Activated B cell treated with CpG ODN at 0.5 μM for 24 hours (primary cell): ENCODE measurements at places on chromosomes 1 and 21.

DNA sequence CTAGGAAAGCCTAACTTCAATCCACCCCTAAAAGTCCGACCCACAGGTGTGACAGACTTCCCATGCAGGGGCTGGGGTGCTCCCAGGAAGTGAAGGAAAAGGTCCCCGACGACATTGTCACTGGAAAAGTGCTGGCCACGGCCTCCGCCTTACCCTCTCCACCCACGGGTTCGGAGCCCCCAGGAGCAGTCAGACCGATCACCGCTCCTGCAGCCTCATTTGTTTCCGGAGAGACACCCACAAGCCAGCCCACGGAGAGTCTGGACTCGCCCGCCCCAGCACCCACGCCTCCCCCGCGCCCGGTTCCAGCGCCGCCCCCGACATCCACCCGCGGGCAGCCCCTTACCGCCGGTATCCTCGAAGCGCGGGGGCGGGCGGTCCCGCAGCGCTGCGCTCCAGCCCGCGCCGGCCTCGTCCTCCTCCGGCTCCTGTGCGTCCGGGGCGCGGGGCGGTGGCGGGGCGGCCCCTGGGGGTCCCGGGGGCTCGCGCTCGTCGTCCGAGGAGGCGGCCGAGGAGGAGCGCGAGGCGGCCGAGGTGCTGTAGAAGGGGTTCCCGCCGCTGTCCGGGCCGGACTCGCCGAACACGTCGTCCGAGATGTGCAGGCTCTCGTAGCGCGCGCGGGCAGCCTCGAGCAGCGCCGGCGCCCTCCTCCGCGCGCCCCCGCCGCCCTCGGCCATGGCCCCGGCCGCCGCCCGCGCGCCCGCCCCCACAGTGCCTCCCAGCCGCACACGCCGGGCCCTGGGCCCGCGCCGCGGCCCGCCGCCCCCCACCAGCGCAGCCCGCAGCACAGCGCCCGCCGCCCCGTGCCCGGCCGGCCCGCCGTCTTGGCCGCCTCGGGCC, 660 bp downstream of the PGBD5 start:
- no peak for DNase-seq

DNA sequence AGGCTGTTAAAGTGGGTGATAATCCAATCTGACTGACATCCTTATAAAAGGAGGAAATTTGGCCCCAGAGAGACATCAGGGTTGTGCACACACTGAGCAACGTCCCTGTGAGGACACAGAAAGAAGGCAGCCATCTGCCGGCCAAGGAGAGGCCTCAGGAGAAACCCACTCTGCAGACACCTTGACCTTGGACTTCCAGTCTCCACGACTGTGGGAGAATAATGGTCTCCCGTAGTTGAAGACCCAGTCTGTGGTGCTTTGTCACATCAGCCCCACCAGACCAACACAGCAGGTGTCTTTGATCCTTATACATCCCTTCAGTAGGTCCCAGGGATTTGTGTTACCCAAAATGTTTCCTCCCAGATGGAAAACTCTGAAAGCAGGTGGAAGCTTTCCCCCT, 4.2 kb upstream of the DNAJC28 start:
- no peak for DNase-seq

- DNase-seq: no peak
These were observed 74.6 kb downstream of the SCCPDH start for GRCh38 chr1:246798606-246799496.

DNA sequence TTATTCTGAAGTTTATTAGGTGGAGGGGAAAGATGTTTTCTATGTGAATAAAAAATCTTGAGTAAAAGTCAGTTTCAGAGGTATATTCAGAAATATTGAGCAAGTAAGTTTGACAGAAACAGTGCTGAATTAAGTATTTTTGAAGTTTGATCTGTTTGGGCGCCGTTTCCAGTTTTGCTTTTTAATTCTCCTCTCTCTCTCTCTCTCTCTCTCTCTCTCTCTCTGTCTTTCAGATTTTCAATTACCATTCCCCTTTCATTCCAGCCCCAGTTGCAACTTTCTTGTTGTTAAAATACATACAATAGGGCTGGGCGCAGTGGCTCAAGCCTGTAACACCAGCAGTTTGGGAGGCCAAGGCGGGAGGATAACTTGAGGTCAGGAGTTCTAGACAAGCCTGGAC, 24.0 kb downstream of the ADGRL2 start:
- no peak for DNase-seq

GRCh38 chr1:33393991-33394390, 36.9 kb downstream of the PHC2 start:
- no peak for DNase-seq

DNA sequence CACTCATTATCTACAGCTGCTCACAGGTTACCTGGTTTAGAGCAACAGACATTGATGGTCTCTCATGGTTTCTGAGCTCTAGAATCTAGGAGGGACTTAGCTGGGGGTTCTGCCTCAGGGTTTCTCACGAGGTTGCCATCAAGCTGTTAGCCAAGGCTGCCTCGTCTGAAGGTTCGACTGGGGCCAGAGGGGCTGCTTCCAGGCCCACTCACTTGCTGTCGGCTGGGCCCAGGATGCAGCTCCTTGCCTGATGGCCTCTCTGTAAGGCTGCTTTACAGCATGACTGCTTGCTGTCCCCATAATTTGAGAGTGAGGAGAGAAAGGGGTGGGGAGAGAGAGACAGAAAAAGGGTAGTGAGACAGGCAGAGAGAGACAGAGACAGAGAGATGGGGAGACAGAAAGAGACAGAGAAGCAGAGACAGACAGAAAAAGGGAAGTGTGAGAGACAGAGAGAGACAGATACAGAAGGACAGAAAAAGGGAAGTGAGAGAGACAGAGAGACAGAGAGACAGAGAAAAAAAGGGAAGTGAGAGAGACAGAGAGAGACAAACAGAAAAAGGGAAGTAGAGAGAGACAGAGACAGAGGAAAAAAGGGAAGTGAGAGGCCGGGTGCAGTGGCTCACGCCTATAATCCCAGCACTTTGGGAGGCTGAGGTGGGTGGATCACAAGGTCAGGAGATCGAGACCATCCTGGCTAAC, 106.8 kb upstream of the C1orf174 start:
- no peak for DNase-seq

DNA sequence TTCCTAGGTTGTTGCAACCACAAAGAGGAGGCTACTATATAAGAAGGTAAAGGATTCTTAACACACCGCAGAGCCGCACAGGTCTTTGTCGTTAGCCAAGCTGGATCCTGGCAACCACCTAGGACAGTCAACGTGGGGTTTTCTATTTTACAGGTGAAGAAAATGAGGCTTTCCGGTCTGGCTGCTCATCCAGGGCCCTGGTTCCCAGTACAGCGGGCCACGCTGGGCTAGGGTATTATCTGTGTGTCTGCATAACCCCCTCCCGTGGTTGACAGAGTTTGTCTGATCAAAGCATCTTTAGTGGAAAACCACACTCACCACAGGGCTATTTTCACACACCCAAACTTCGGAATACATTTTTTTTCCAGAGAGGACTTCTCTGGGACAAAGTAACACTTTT, 39.0 kb upstream of the PDE9A start:
- no peak for DNase-seq

DNA sequence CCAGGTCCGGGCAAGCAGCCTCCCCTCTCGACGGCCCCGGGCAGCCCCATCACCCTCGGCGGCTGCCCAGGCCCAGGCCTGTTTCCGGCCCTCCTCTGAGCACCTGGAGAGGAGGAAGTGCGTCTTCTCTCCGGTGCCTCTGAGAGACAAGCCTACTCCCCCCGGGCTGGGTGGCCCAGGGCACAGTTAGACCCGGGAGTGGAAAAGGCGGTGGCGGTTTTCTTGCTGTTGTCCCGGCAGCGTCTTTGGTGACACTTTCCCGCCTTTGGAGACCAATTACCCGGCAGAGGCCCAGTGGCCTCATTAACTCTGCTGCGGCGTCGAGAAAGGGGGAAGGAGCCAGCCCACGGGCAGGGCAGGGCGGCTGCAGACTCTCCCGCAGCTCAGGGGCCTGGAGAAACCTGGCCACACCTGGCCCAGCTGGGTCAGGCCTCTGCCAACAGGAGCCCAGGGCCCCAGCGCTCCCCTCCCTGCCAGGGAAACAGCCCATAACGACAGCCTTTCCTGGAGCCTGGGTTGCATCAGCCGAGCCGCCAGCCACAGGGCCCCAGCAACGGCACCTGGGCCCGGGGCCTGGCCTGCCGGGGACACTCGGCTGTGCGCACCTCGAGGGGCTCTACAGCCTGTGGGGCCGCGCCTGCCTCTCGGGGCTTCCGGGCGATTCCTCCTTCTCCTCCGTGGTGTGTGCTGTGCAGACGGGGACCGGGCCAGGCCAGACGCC, 28.4 kb upstream of the C1orf159 start:
- peak; percentile 71 for DNase-seq

DNA sequence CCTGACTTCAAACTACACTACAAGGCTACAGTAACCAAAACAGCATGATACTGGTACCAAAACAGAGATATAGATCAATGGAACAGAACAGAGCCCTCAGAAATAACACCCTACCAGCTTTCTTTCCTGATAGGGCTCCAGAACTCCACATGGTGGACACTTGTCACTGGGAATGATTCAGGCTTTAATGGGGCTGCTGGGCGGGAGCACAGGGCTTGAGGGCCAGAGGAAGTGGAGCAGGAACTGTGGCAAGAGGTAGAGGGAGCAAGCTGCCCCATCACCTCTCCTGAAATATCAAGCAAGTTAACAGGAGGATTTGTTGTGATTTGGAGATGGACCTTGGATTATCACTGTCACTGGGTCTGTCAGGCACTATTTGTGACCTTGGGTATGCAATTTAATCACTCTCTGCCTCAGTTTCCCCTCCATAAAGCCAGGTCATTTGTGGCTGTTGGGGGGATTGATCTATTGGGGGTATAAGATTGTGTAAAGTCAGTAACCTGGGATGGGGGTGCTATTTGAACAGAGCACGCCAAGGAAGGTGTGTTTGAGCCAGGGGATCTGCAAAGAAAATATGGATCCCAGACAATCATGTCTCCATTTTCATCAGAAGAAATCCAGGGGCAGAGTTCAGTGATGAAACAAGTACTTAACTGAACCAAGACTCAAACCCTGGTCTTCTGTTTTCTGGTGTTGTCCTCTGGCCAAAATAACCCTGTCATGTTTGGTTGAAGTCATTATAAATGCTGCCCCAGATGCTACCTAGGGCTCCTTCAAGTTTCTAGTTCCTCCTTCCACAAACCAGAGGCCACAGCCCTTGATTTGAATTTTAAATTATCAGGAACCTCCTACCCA, 25.2 kb downstream of the ETS2 start:
- DNase-seq: no peak

- DNase-seq: no peak
These were observed 421.5 kb downstream of the RWDD3 start for GRCh38 chr1:95655321-95656020.

DNA sequence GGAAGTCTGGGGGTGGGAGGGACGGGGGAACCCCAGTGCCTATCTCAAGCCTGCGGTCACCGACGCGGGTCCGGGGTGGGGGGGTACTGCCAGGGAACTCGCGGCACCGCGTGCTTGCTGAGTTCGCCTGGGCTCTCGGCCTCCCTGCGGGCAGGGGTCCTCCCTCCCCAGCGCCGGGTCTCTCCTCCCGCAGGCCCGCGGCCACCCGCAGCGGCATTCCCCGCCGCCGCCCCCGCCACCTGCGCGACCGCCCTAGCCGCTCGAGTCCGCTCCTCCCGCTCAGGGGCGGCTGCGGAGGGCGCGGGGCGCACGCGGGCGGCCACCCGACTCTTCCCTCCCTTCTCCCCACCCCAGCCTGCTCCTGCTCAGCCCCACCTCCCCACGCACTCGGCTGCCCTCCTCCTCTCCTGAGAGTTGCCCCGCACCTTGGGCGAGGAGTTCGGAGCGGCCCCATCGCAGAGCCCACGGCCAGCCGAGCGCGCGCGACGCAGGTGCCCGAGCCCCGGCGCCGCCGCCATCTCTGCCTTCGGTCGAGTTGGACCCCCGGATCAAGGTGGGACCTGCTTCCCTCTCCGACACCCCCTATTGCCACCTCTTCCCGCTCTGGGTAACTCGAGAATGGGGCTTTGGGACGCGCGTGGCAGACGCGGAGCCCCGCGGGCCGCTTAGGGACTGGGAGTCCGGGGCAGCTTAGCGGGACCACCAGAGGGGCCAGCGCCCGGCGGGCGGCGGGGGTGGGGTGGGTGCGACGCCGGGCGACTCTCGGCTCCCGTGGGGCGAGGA, 105.0 kb downstream of the LEPR start:
- DNase-seq: no peak

GRCh38 chr1:176885751-176886150, 278.8 kb downstream of the ASTN1 start:
- DNase-seq: no peak

DNA sequence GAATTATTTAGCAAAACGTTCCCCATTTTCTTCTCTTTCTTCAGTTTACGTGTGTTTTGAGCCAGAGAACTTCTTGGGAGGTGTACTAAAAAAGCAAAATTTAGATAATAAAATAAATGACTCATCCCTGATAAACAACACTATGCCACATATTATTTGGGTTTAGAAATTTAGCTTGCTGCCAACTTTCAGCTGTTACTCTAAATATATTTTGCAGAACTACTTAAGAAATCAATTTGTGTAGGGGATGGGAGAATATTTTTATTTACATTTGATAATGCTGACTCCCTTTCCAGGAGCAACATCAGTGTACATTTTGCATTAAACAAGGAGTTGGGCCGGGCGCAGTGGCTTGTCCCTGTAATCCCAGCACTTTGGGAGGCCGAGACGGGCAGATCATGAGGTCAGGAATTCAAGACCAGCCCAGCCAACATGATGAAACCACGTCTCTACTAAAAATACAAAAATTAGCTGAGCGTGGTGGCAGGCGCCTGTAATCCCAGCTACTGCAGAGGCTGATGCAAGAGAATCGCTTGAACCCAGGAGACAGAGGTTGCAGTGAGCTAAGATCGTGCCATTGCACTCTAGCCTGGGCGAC, 151.4 kb upstream of the ZRANB2 start:
- no peak for DNase-seq
